Upper lobe of left lung (tissue), 6 donors: ENCODE measurements at places on chromosomes 2 and 18. TPM values are rescaled to one million over a fixed set of nuclear protein-coding genes. Genes with fewer than 3 reads are reported as not detected.

Gene SRD5A2
- total RNA-seq, result 0.64 TPM

- H3K4me3 ChIP-seq, result no peak overlapping the region
- H3K27ac ChIP-seq, result no peak overlapping the region
- no peak for DNase-seq
- H3K4me1 ChIP-seq, result peaks cover 4% of the 10 kb centered on the region
- H3K36me3 ChIP-seq, result no peaks in the 10 kb centered on the region
Measured at GRCh38 chr2:54081574-54081973, 33.8 kb upstream of the ACYP2 start.

- H3K36me3 ChIP-seq, result no peaks in the 10 kb centered on the region
- H3K27me3 ChIP-seq, result no peaks in the 10 kb centered on the region
- no peaks in the 10 kb centered on the region for H3K4me1 ChIP-seq
- no peak overlapping the region for H3K4me3 ChIP-seq
- DNase-seq, result no peak
Measured at GRCh38 chr2:210620456-210620855, 64.1 kb downstream of the CPS1 start.

- peaks cover 23% of the 10 kb centered on the region for H3K36me3 ChIP-seq
- H3K27ac ChIP-seq, result no peak overlapping the region
- no peak overlapping the region for H3K4me3 ChIP-seq
- no peaks in the 10 kb centered on the region for H3K4me1 ChIP-seq
- no peak for DNase-seq
Measured at GRCh38 chr2:171785450-171785849, 98.2 kb downstream of the DYNC1I2 start.

DNA sequence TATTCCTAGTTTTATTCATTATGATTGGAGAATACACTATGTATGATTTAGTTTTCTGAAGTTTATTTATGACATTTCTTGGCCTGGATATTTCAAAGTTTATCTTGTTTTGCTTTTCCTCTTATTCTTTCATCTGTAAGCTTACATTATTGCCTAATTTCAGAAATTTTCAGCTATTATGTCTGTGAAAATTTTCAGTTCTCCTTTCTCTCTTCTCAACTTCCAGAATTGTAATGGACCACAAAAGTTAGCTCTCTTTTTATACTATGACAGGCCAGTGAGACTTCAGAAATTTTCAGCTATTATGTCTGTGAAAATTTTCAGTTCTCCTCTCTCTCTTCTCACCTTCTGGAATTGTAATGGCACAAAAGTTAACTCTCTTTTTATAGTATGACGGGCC lies 97.2 kb upstream of the SCN7A start:
- no peak for DNase-seq
- no peak overlapping the region for H3K4me3 ChIP-seq
- H3K36me3 ChIP-seq, result no peaks in the 10 kb centered on the region
- H3K27ac ChIP-seq, result no peak overlapping the region
- no peaks in the 10 kb centered on the region for H3K4me1 ChIP-seq
- H3K27me3 ChIP-seq, result no peaks in the 10 kb centered on the region

DNA sequence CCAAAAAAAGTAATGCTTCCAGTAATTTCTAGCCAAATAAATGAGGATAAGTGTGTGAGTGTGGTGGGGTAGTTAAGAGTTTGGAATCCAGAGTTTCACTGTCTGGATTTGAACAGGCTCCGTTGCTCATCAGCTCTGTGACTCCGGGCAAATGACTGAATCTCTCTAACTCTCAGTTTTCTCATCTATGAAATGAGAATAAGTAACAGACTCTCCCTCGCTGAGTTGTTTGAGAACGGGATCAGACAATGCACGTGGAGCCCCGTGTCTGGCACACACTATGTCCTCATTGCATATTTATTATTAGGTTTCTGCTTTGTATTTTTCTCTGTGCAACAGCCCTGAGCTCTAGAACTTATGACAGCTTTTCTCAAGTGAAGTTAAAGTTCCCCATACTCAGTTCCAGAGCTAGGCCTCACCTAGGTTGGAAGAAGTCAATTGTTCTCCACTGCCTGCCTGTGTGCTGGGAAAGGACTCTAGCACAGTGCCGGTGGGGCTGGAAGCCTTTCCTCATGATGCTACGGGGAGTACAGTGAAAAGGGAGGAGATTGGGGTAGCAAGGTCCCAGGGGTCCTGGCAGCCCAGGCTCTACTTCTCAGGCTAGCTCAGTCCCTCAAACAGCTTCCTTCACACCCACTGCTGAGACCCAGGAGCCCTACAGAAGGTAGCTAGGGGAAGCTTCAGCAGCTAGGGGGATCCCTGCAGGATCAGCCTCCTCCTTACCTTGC lies 1.7 kb upstream of the ICOS start:
- H3K4me1 ChIP-seq, result no peaks in the 10 kb centered on the region
- H3K27ac ChIP-seq, result peak overlapping the region; percentile 28
- H3K27me3 ChIP-seq, result no peaks in the 10 kb centered on the region
- no peak for DNase-seq

DNA sequence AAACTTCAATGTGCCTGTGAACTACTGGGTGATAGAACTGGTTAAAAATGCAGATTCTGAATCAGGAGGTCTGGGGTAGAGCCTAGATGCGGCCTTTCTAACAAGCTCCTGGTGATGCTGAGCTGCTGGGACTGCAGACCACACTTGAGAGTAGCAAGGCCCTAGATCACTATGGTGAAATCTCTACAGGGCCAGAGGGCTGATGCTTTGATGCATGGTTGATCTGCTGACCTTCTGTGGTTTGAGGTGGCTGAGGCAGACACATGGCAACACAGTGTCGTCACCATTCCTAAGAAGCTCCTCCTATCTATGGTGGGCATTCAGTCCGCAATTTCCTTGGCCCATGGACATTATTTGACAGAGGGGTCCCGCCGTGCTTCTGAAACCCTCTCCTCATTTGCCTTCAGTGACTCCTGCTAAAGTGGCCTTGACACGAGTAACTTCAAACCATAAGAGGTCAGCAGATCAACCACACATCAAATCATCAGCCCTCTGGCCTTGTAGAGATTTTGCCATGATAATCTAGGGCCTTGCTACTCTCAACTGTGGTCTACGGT lies 19.8 kb downstream of the CCDC68 start:
- H3K36me3 ChIP-seq, result peaks cover 13% of the 10 kb centered on the region
- H3K4me1 ChIP-seq, result peaks cover under 1% of the 10 kb centered on the region
- H3K27me3 ChIP-seq, result no peaks in the 10 kb centered on the region
- DNase-seq, result no peak
- no peak overlapping the region for H3K27ac ChIP-seq
- no peak overlapping the region for H3K4me3 ChIP-seq

- H3K27ac ChIP-seq, result no peak overlapping the region
- DNase-seq, result no peak
- H3K4me1 ChIP-seq, result no peaks in the 10 kb centered on the region
Measured at GRCh38 chr2:24857746-24858145, 62.3 kb downstream of the ADCY3 start.

DNA sequence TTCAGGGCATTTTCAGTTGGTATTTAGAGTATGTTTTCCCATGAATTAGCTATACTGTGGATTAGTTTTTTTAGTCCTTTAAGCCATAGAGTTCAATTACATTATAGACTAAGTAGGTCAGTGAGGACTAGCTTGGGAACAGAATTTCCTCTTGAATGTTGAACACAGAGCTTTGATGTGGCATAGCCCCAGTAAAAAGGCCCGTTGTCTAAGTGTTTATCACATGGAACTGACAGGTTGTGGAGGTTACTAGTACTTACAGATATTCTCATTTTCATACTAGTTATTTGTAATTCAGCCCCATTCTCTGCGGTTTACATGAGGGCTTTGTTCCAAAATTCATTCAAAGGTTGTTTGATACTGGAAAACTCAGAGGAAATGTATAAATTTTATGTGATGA lies 6.2 kb downstream of the INSIG2 start:
- DNase-seq, result no peak
- H3K27ac ChIP-seq, result no peak overlapping the region
- H3K4me1 ChIP-seq, result peaks cover 16% of the 10 kb centered on the region
- H3K27me3 ChIP-seq, result no peaks in the 10 kb centered on the region
- H3K4me3 ChIP-seq, result no peak overlapping the region

DNA sequence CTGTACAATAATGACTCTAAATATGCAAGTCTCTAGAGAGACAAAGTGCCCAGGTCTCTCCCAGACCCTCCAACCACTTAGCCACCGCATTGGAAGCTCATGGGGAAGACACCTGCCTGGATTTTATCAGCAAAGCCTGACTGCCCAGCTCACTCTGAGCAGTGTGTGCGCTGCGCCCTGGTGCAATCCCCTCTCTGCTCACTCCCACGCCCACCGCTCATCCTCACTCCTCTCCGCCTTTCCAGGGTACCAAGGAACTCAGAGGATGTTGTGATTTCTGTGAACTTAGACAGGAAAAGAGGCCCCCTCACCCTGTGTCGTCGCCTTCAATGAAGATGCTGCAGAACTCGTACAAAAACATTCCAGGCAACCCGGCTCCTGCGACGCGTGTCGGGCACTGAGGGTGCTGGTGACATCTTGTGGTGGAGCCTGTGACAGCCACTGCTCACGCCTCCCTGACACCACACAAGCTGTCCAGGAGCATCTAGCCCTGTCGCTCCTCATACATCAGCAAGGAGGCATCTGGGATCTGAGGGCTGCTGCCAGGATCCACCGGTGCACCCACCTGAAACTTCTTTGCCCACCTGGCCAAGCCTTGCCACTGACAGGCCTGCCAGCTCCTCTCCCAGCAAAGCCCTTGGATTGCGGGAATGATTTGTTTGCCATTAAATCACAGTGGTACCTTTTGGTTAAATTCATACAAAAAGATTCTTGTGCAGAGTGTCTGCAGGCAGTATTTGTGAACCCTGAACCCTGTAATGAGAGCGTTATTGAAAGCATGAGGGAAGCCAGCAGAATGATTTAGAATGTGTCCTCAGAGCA lies 220.4 kb downstream of the ZNF516 start:
- no peak overlapping the region for H3K4me3 ChIP-seq
- no peak overlapping the region for H3K27ac ChIP-seq
- H3K27me3 ChIP-seq, result no peaks in the 10 kb centered on the region
- no peaks in the 10 kb centered on the region for H3K36me3 ChIP-seq
